CD4-positive, alpha-beta T cell treated with Interleukin-4 for 4 hours (primary cell): ENCODE measurements at places on chromosomes 2 and 18.

- no peak for DNase-seq
Observed at GRCh38 chr2:64598226-64598625, 55.5 kb downstream of the SERTAD2 start.

- no peak for DNase-seq
Observed at GRCh38 chr2:217795706-217796465, 206.9 kb downstream of the TNS1 start.

DNA sequence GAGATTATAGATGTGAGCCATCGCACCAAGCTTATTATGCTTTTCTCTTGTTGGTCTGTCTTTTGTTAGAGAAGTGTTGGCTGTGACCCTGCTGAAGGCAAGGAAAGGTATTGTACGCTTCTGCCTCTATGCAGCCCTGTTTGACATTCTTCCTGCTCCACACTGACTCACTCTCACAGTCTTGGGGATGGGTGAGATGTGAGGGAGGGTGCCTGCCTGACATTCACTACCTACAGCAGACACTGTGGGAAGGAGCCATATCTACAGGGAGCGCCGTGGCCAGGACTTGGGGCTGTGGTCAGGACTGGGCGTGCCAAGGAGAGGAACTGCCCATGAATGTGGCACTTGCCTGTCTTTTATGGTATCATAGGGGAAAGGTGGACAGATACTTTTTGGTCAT is 43.9 kb upstream of the FHL2 start:
- DNase-seq = no peak

- DNase-seq = no peak
Observed at GRCh38 chr2:120477198-120477597, 131.3 kb downstream of the INHBB start.
